ENCODE measurements at places on chromosomes 6 and 20.

DNA sequence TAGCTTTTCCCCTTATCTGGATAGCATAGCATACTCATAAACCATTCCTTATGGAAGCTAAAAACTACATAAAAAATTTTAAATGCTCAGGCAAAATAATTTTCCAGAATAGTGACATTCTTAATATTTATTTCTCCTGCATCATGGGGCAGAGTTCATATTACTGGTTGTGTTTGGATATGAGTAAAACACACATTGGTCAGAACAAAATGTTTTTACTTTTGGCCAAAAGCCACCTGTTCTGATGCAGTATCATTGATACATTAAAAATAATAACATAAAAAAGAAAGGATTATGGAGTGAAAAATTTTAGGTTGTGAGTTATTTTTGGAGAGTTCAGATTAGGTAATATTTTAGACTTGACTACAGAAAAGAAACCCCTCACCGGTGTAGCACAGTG is 33.6 kb downstream of the TRAM2 start:
- DNase-seq = no peak

GRCh38 chr6:41459738-41460137 is 86.4 kb upstream of the FOXP4 start:
- no peak for DNase-seq

DNA sequence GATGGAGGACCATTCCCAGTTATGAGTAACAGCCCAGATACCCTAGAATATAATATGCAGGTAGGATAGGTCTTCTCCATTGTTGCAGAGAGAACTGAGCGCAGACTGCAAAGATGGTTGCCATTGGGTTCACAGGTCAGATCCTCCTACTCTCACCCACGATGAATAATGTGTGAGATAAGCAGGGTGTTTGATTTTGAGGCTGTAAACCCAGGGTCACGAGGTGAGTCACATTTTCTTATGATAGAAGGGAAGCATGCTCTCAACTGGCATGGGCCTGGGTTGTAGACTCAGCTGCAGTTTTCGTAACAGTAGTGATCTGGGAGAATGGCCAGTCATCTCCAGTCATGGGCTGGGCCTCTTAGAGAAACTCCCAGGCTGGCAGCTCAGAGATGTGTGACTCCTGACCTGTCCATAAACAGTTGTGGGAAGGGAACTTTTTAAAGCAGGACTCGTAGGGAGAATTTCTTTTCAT is 74.2 kb downstream of the CD164 start:
- no peak for DNase-seq

- DNase-seq = no peak
Measured at GRCh38 chr6:130975325-130975724, 87.7 kb downstream of the EPB41L2 start.

All from CD4-positive, alpha-beta T cell treated with Interleukin-21 for 1 hour (primary cell).